Natural killer cell treated with Interleukin-12 subunit alpha and Interleukin-12 subunit beta and Interleukin-15 and Interleukin-18, amount 100 ng/mL, for 72 hours (primary cell): ENCODE measurements at places on chromosomes 1 and 21.

GRCh38 chr1:176199707-176200106, 7.4 kb downstream of the COP1 start:
- DNase-seq: no peak

GRCh38 chr1:218573925-218574324, 228.8 kb downstream of the TGFB2 start:
- no peak for DNase-seq

GRCh38 chr1:11845641-11846335, 1.8 kb downstream of the NPPA start:
- DNase-seq: no peak

DNA sequence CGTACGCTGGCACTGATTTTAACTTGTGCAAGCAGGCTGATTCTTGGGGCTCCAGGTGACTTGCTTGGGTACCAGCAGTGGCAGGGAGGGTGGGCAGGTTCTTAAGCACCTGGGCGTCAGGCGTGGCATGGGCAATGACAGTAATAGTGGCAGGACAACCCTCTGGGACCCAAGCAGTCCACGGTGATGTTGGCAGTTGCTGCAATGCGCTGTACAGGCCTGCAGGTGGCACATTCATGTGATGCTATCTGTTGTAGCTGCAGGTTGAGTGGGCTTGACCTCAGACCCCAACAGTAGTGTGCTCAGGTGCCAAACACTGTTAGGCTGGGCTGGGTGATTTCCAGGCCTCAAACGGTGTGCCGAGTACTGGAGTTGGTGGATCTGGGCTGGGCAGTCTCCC, 10.2 kb upstream of the OR10J4 start:
- no peak for DNase-seq

- no peak for DNase-seq
Measured at GRCh38 chr1:26478988-26479387, 6.7 kb downstream of the HMGN2 start.

- no peak for DNase-seq
Measured at GRCh38 chr1:89927049-89927448, 67.9 kb upstream of the ZNF326 start.

DNA sequence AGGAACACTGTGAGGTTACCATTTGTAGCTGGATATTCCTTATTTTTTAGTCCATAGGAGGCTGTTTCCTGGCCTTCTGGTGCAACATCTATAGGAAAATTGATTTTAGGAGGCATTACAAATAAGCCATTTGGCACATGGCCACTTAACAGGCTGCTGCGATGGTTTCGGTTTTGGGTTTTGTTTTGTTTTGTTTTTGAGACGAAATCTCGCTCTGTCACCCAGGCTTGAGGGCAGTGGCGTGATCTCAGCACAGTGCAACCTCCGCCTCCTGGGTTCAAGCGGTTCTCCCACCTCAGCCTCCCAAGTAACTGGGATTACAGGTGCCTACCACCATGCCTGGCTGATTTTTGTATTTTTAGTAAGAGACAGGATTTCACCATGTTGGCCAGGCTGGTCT, 20.1 kb upstream of the LRRC8D start:
- no peak for DNase-seq

DNA sequence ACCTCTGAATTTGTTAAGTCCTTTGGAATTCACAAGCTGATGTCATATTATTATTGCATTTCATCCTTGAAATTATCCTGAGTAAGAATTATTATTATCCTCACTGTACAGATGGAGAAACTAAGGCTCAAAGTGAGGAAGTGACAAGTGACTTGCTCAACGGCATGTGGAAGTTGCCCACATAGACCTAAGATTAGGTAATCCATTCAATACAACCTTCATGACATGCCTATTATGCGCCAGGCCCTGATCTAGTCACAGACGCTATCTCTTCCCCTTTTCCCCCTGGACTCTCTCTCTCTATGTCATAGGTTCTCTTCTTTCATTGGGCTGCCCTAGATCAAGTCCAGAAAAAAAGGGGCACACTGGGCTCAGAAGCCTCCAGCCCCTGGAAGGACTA, 84.9 kb upstream of the KCNK2 start:
- DNase-seq: no peak

- no peak for DNase-seq
Measured at GRCh38 chr1:162265983-162266382, 110.7 kb downstream of the SPATA46 start.

DNA sequence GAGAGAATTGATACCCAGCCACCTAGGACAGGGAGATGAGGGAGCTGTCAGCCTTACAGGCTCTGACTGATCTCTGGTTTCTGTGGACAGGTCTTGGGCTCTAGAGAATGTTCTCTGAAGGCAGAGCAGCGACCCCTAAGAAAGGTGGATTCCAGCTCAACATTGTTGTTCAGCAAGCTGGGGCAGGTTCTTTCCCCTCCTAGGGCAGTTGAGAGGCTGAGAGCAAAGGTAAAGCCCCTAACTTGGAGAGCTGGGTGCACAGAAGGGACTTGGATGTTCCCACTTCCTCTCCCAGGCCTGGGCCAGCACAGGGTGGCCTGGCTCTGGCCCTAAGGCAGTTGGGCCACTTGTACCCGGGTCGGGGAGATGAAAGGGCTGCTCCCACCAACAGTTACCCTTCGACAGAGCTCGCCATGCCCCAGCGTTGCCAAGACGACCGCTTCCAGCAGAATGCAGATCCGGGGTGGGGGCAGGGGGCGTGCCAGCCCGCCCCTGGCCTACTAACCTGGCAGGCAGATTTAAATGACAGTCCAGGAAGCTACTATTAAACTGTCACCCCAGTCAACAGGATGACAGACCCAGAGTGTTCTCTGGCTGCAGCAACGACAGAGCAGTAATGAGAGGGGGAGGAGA, 31.6 kb downstream of the LRP8 start:
- DNase-seq: no peak

DNA sequence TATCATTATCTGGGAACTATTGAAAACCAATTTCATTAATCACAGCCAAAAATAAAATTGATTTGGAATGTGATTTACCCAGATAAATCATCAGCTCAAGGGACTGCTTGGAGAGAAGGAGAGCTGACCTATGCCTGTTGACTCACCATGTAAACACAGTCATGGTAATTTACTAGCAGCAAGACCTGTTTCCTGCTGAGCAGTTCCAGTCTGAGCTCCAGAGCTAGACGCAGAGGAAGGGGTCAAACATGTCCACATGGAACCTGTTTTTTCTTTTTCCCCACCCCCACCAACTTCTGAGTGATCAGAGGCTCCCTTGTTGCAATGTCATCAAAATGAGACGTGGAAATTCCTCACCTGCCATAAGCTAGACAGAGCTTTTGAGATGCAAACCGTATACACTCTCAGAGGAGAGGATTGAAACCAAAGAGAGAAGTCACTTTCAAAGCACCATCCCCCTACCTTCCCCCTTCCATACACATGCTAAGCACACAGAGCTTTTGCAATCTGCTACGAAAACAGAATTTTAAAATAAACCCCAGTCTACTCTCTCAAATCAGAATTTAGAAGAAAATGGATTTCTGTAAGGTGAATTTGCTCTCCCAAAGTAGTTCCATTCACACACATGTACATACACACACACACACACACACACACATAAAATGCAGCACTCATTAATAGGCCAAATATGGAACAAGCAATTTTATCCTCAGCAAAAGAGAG, 55.9 kb upstream of the PTGFRN start:
- no peak for DNase-seq

- no peak for DNase-seq
Measured at GRCh38 chr21:38742580-38743260, 63.0 kb upstream of the ETS2 start.

- DNase-seq: no peak
Measured at GRCh38 chr1:175193527-175193910, 943 bp upstream of the KIAA0040 start.

DNA sequence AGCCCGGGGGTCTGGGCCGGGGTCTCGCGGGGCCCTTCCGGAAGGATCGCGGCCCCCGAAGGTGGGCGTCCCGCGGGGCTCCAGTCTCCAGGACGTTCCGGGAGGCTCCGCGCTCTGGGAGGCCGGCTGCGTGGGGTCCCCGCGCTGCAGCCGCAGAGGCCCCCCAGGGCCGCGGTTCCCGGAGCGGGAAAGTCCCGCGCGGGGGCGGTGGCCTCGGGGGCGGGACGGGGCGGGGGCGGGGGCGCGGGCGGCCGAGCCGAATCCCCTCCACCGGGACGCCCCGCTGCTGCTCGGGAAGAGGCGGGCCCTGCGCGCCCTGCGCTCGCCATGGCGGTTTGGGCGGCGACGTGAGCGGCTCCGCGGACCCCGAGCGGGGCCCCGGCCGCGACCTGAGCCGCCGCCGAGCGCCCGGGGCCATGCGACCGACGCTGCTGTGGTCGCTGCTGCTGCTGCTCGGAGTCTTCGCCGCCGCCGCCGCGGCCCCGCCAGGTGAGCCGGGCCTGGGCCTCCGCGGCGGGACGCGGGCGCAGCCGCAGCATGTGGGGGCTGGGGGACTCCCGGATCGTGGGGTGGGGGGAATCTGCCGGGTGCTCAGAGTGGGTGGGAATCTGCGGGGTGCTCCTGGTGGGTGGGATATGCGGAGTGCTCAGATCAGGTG, at the start of gene IFNGR2:
Gene IFNGR2 (plus strand): TSS at position 286 of the 658 bp plus-strand sequence. CDS start 131 bp downstream, at position 417.
- no peak for DNase-seq

DNA sequence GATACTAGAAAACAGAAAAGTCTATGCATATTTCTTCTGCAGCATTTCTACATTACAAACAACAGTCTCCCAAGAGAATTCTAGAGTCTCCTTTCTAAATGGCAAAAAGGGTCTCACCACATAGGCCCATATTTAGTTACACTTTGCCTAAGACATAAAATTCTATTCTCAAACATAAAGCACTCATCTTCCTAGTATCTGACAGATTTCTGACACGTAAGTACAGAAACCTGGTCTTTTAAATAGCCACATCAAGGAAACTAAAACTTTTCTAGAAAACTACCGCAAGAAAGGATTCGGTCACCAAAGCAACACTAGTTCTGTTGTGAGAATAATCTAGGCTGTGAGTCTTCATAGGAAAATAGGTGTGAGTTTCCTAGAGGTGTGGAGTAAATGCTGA, 33.6 kb upstream of the CTSK start:
- DNase-seq: no peak

DNA sequence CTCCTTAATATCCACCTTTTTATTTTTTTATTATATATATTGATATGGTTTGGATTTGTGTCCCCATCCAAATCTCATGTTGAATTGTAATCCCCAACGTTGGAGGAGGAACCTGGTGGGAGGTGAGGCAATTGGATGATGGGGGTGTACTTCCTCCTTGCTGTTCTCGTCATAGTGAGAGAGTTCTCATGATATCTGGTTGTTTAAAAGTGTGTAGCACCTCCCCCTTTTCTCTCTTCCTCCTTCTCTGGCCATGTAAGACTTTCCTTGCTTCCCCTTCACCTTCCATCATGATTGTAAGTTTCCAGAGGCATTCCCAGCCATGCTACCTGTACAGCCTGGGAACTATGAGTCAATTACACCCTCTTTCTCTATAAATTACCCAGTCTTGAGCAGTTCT, 22.7 kb upstream of the CCSAP start:
- no peak for DNase-seq

GRCh38 chr1:25771221-25772114, 28.5 kb upstream of the SELENON start:
- DNase-seq: no peak

DNA sequence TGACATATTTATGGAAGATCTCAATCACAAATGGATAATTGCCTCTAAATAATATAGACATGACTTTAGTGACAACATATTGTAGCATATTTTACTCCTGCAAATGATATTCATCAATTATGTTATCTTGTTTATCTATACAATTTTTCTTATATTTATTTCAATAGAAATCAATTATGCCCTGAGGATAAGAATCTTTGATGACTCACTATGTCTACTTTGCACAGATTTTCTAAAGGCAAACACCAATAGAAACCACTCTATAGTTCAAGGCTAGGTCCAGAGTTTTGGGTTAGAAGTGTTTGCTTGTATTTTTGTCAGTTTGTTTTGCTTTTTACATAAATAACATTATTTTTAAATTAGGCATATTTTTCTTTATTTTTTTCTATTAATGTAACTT, 879.0 kb downstream of the LTN1 start:
- no peak for DNase-seq

DNA sequence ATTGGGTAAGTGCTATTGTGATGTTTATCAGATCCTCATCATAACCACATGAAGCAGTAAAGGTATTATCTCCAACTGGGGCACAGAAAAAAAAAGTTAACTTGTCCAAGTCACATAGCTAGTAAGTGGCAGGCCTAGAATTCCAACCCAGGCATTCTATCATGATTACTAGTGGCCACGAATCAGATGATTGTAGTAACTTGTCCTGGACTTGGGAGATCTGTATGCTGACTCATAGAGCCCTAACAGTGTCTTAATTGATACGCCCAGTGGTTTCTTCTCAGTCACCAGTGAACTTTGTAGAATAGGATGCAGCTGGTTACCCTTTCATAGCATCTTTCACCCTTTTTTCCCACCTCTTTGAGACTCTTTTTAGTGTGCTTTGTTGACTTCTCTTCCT, 91.1 kb upstream of the UBE2U start:
- no peak for DNase-seq

- peak; percentile 62 for DNase-seq
Measured at GRCh38 chr1:231626951-231627614, 493 bp downstream of the DISC1 start.

GRCh38 chr21:39657091-39657689, 44.5 kb downstream of the B3GALT5 start:
- DNase-seq: peak; percentile 15

DNA sequence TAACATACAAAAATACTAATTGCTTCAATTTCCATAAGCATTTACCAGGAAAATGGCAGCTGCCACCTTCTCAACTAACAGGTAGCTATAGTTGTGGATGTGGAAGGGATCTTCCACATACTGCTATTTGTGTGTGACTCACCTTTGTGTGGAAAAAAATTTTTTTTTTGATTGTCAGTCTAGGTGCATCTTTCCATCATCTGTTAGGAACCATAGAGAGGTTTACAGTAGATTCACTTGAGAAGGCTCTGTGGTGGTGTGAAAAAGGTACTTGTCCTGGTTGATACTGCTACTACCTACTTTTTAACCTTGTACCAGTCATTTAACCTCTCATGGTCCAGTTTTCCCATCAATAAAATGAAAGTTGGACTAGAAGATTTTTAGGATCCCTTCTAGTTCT, 12.9 kb downstream of the DDX20 start:
- DNase-seq: no peak

GRCh38 chr1:79777481-79778219, 771.1 kb upstream of the ADGRL4 start:
- DNase-seq: no peak

- DNase-seq: no peak
Measured at GRCh38 chr1:227899820-227900449, 47.8 kb downstream of the WNT9A start.

DNA sequence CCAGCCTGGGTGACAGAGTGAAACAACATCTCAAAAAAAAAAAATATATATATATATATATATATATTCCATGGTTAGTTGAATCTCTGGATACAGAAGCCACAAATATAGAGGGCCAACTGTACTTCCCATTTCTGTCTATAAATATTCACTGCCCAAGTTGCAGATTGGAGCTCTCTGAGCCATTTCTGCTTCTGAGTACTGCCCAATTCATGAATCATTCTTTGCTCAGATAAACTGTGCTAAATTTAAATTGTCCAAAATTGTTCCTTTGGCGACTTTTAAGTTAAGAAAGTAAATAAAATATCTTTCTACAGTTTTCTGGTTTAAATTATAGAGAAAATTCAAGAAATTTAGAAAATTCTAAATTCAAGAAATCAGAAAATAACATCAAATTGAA, 23.2 kb upstream of the C1orf146 start:
- DNase-seq: no peak
